ENCODE measurements at places on chromosomes 7 and 10.

GRCh38 chr10:24446739-24447138, 237.8 kb downstream of the KIAA1217 start:
- no peak for DNase-seq

- no peak for DNase-seq
Measured at GRCh38 chr7:20165146-20165510, 52.1 kb downstream of the MACC1 start.

GRCh38 chr7:14761510-14762296, 140.8 kb downstream of the DGKB start:
- peak; percentile 62 for DNase-seq

DNA sequence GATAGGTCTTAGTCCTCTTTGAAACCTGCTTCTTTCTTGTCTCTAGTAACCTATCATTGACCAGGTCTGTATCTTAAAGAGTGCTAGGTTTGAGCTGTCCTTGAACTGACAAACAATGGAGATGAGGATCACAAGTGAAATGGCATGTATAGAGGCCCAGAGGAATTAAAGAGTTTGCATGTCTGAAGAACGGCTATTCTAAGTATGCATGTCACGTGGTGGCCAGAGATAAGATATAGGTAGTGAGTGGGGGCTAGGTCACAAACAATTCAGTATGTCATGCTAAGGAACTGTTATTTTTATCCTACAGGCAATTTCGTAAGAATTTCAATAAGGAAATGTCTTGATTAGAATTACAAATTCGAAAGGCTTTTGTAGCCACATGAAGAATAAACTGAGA, 95.3 kb downstream of the SUGCT start:
- DNase-seq = no peak

DNA sequence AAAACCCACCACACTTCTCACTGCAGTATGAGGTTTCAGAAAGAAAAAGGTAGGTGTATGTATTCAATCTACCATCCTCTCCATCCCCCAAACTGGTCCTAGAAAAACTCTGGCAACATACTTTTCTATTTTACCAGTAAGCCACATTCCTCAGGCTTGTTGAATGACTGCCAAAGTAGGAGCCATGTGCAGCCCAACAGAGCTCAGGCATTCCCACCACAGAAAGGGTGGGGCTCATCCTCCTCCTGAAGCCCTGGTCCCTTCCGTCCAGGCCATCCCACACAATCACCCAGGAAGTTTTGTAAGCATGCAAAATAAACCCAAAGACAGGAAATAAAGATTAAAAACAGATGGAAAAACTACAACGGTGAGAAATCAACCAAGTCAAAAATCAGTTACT, 57.2 kb downstream of the MAD1L1 start:
- peak; percentile 86 for DNase-seq

GRCh38 chr10:30047430-30047829, 12.0 kb downstream of the JCAD start:
- no peak for DNase-seq

- DNase-seq = no peak
Measured at GRCh38 chr7:28666154-28666553, 253.8 kb downstream of the CREB5 start.

- DNase-seq = no peak
Measured at GRCh38 chr7:36079446-36080025, 73.5 kb upstream of the EEPD1 start.

GRCh38 chr10:109934958-109935793, 11.9 kb upstream of the XPNPEP1 start:
- no peak for DNase-seq

DNA sequence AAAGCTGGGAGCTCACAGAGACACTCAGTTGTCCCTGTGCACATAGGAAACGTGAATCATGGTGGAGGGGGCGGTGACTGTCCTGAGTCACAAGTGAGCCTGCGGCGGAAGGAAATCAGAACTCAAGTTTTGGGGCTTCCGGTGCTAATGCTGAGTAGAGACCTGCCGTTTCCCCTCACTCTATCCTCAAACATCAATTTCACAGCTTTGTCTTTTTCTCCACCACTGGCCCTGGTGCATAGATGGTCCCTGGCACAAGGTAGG, 21.9 kb downstream of the ADCYAP1R1 start:
- no peak for DNase-seq

DNA sequence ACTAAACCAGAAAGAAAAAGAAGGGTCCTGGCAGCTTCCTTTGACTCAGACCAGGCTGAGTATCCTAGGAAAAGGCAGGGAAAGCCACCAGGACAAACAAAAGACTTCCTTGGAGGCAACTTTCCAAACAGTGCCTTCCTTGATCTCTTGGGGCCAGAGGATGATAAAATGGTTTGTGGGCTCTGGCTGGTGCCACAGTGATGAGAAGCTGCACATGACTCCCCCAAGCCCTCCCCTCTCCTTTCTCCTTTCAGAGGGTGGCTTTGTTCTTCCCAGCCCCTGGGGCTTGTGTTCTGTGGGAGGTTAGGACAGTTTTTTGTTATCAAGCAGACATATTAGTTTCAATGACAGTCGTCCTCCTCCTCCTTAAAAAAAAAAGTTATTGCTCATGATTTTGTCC, 183.2 kb downstream of the SEM1 start:
- DNase-seq = no peak

- no peak for DNase-seq
Measured at GRCh38 chr7:157461573-157462418, 125.0 kb downstream of the DNAJB6 start.

DNA sequence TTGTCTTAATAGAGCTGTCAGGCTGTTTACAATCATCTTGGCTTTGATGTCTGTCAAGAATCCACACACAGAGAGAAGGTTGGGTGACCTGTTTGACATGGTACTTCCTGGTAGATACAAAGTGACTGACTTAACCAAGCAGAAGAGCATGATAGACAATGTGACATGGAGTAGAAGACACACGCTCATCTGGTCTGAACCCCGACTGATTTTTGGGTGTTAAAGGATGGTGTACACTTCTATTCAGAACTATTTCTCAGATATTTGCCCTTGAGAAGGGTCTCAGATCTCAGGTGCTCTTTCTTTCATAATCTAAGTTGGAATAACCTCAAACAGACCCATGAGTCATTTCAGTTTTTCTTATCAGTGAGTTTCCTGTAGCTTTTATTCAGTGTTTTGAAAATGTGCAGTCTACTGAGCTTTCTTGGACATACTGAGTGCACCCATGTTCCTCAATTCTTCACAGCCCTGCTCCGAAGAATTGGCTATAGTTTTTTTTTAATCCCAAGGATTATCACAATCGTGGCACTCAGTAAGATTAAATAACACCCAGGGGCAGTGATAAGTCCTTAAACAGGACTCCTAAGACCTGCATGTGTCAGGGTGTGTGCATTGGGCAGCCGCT, 46.4 kb upstream of the NXPH1 start:
- no peak for DNase-seq

DNA sequence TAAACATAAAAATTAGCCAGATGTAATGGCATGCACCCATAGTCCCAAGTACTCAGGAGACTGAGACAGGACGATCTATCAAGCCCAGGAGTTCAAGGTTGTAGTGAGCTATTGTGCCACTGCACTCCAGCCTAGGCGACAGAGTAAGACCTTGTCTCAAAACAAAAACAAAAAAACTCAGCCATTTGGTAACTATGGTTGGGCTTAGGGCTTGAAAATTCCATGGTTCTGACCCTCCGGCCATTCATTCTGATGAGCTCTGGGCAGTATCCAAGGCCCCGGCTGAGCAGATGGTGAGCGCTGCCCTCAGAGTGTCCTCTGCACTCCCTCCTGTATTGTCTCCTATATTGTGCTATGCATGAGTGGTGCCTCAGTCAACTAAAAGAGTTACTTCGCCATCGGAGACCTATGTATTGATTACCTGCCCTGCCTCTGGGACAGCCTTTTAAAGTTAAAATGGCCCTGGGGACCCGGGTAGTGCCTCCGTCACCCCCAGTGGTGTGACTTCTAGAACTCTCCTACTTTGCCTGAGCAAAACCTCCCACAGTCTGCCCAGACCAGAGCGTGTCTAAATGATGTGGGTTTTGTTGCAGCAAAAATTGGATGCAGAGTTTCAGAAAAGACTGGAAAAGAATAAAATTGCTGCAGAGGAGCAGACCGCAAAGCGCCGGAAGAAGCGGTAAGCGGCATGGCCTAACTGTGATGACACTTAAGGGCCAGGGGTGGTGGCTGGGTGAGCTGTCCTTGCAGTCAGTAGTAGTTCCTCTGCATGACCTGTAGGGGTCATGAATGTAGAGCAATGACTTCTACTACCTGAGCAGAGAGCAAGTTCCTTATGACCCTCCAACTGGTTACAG, 8.1 kb downstream of the PRKRIP1 start:
- DNase-seq = peak; percentile 29

GRCh38 chr10:103757531-103758293, 97.7 kb downstream of the SH3PXD2A start:
- peak; percentile 58 for DNase-seq

DNA sequence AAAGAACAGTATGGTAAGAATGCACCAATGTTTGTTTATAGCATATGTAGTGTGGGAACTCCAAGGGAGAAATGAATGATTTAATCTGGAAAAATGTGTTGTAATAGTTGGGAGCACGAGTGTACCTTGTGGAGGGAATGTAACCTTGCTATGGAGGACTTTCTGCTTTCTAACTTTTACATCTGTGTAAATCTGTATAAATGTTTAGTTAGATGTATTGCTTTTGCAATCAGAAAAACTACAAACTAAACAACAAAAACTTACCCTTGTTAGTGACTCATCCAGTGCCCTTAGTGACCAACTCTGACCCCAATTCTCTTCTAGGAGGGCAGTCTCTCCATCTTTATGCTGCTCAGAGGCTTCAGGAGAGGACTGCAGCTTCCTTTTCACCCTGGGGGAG, 89.3 kb downstream of the CCNY start:
- DNase-seq = no peak

GRCh38 chr10:26334932-26335573, 103.1 kb upstream of the APBB1IP start:
- DNase-seq = peak; percentile 62

- peak; percentile 70 for DNase-seq
Measured at GRCh38 chr10:132363921-132364593, 32.1 kb downstream of the LRRC27 start.

DNA sequence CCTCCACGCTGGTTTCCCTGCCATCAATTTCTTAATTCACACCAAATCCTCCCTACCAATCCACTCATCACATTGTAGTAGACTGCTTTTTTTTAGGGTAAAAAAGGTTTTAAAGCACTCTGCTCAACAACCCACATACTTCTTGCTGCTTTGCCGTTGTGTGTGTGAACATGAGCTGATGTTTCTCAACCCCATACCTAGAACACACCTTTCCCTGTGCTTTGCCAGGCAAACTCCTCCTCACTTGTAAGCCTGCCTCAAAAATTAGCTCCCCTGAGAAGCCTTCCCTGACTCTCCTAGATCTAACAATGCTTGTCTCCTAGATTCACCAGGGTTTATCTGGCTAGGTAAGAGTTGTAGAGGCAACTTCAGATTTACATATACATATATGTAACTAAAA, 119.0 kb upstream of the FAM133B start:
- DNase-seq = no peak

- no peak for DNase-seq
Measured at GRCh38 chr10:131869344-131869743, 31.5 kb upstream of the PPP2R2D start.

DNA sequence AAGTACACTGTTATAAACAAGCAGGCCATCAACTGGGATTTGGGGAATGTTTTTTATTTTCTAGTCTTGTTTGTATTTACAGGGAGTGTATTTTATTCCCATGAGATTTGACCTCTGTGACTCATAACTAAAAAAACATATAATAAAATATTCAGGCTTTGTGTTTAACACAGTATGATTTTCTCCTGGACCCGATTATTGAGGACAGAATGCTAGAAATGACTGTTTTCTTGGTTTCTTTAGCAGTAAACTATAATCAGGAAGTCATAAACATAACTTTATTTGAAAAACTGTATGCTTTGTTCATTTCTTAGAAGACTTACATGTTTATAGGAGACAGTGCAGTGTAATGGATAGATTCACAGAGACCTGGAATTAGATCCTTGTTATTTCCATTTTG, 2.1 kb downstream of the NHLRC2 start:
- DNase-seq = no peak

DNA sequence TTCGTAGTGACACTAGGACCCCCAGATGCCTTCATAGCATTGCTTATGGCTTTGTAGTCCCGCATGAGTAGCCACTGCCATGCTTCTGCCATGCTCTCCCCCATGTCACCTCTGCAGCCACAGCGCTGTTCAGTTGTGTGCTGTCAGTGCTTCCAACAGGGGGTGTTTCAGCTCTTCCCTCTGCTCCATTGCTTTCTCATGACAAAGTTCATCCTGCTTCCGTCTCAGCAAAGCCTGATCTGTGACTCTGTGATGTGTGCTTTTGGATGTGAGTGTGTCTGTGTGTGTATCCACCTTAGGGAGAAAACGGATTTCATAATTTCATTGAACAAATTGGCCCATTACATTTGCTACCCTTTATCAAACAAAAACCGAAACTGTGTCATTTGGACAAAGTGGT, 134.9 kb upstream of the SAMD8 start:
- no peak for DNase-seq

DNA sequence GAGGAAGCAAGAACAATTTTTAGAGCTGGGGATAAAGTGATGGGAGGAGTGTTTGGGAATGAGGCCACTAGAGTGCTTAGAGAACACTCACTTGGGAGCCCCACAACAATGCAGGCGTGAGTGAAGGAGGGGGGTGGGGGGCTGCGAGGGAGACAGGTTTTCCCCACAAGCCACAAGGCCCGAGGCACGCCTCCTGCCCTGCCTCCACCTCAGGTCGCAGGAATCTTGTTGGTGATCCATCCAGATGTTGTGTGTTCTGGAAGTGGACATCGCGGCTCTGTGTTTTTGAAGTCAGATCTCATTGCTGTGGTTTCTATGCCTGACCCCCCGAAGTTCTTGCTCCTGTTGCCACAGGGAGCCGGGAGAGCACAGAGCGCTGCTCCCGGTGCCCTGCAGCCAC, 178.0 kb upstream of the BMPER start:
- no peak for DNase-seq

DNA sequence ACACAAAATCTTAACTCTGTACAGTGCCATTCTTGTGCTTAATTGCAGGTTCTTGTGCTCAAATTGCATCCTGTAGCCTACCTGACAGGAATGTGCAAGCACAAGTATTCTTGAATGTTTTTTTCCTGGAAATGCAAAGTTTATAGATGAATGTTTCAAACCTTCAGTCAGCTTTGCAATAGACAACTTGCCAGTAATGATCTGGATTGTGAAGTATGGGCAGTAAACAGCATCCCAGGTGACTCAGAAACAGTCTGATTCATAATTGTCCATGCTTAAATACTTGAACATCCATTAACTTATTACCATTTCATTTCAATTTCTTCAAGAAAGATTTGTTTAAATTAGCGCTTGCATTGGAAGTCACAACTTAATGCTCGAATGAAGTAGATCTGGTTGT, 347.2 kb downstream of the SDK1 start:
- DNase-seq = no peak

DNA sequence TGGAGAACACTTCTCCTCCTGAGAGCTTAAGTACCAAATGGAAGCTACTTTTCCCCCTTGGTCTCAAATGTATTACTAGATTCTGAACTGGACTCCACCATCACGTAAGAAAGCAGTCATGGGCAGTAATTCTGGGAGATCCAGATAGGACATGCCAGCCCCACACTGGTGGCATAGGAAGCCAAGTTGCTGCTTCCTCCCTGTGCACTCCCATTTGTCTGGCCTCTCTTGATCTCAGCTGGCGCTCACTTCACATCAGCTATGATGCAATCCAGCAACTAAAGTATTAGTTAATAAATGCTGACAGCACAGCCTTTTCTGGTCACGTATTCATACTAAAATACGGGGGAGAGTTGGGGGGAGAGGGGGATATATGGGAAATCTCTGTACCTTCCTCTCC, 3.4 kb upstream of the IL6 start:
- DNase-seq = peak; percentile 81

- no peak for DNase-seq
Measured at GRCh38 chr10:114311496-114312209, 72.6 kb downstream of the VWA2 start.

- peak; percentile 23 for DNase-seq
Measured at GRCh38 chr7:21617916-21618390, 75.1 kb downstream of the DNAH11 start.
